Brain pericyte (primary cell): ENCODE measurements at places on chromosomes 1 and 21.

- peak; percentile 44 for DNase-seq
These were observed 45.3 kb downstream of the HHAT start for GRCh38 chr1:210373878-210374599.

DNA sequence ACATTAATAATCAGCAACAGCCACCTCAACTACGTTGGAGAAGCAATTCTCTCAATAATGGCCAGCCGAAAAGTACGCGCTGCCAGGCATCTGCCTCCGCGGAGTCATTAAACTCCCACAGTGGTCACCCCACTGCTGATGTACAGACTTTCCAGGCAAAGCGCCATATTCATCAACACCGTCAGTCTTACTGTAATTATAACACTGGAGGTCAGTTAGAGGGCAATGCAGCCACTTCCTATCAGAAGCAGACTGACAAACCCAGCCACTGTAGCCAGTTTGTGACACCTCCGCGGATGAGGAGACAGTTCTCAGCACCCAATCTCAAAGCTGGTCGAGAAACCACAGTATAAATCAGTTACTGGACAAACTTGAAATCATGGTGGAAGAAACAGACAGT lies 93.9 kb downstream of the KIF1B start:
- DNase-seq: no peak

GRCh38 chr1:172180501-172181285 lies 239.8 kb upstream of the C1orf105 start:
- DNase-seq: no peak

DNA sequence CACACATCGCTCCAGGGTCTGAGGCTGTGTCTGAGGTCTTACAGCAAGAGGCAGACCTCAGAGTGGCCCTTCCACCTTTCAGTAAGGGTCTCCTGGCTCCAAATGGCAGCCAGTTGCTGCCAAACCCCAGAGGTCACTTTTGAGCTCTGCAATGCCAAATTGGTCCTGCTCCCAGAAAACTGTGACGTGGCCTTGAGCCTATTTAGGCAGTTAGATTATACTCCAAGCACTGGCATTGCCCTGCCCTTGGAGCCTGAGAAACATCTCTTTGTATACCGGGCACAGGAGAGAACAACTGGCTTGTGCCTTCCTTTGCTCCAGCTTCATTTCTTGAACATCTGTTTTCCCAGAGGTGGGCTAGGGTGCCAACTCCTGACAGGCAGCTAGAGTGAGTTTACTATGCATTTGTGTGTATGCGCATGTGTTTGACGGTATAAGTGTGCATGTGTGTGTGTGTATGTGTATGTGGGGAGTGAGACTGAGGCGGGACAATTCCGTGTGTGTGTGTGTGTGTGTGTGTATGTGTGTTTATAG lies 134.5 kb downstream of the IER5 start:
- no peak for DNase-seq

DNA sequence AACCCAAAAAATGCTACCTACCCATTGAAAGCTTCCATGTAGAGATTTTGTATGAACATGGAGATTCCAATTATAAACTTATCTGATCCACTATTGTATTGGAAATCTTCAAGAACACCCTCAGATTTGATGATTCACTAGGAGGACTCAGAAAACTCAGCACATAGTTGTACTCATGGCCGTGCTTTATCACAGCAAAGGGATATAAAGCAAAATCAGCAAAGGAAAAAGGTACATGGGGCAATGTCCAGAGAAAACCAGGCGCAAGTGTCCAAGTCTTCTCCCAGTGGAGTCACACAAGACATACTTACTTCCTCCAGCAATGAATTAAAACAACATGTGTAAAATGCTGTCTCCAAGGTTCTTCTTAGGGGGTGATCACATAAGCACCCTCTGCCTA lies 28.9 kb downstream of the ABL2 start:
- no peak for DNase-seq
